Thoracic aorta (tissue), 2 donors: ENCODE measurements at places on chromosomes 1 and 21. TPM values are rescaled to one million over a fixed set of nuclear protein-coding genes. Genes with fewer than 3 reads are reported as not detected.

GRCh38 chr1:231383159-231383860 is 38.8 kb downstream of the EGLN1 start:
- H3K4me1 ChIP-seq, result peaks cover 3% of the 10 kb centered on the region
- no peak overlapping the region for H3K4me3 ChIP-seq
- DNase-seq, result no peak
- no peaks in the 10 kb centered on the region for H3K27me3 ChIP-seq
- no peaks in the 10 kb centered on the region for H3K36me3 ChIP-seq
- H3K27ac ChIP-seq, result no peak overlapping the region

DNA sequence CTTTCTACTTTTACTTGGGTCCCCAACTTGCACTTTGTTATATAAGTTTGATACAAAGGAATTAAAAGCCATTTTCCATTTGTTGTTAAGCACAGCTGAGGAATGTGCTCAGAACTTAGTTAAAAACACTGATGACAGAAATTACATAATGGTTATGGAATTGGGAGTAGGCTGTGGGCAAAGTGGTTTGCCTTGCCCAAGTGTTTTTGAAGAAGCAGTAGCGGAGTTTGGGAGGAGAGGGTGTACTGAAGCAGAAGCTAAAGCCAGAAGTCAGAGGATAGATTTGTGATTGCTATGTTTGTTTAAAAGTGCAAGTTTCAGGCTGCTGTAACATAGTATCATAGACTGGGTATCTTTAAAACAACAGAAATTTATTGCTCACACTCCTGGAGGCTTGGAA is 391.8 kb downstream of the DUSP10 start:
- H3K4me3 ChIP-seq, result no peak overlapping the region
- no peak overlapping the region for H3K27ac ChIP-seq
- no peak for DNase-seq
- H3K4me1 ChIP-seq, result no peaks in the 10 kb centered on the region
- no peaks in the 10 kb centered on the region for H3K27me3 ChIP-seq
- H3K36me3 ChIP-seq, result no peaks in the 10 kb centered on the region

DNA sequence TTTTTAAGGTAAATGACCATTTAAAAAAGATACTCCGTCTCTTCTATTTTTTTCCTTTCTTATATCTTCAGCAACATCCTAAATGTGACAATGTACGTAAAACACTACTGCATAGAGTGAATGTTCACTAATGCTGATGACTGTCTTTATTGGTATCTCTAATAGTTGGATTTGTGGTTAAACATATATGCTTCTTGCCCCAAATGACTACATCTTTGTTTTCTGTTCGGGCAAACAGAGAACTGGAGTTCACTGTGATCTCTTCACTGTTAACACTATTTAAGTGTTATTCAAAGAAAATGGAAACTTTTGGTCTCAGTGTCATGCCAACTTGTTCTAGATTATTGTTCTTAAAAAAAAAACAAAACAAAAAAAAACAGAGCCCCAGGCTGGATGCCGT is 109.4 kb downstream of the KIF26B start:
- DNase-seq, result no peak
- H3K27ac ChIP-seq, result no peak overlapping the region
- H3K36me3 ChIP-seq, result no peaks in the 10 kb centered on the region

- no peak overlapping the region for H3K27ac ChIP-seq
- no peaks in the 10 kb centered on the region for H3K4me1 ChIP-seq
- DNase-seq, result no peak
Measured at GRCh38 chr1:204947747-204948146, 77.1 kb downstream of the NFASC start.

GRCh38 chr21:32483293-32483595 is 70.7 kb downstream of the EVA1C start:
- H3K27me3 ChIP-seq, result no peaks in the 10 kb centered on the region
- no peak overlapping the region for H3K4me3 ChIP-seq
- no peak overlapping the region for H3K27ac ChIP-seq

- no peak overlapping the region for H3K4me3 ChIP-seq
- no peaks in the 10 kb centered on the region for H3K27me3 ChIP-seq
- DNase-seq, result no peak
- peak overlapping the region; percentile 14 for H3K27ac ChIP-seq
Measured at GRCh38 chr1:60274422-60275290, 201.1 kb upstream of the C1orf87 start.

DNA sequence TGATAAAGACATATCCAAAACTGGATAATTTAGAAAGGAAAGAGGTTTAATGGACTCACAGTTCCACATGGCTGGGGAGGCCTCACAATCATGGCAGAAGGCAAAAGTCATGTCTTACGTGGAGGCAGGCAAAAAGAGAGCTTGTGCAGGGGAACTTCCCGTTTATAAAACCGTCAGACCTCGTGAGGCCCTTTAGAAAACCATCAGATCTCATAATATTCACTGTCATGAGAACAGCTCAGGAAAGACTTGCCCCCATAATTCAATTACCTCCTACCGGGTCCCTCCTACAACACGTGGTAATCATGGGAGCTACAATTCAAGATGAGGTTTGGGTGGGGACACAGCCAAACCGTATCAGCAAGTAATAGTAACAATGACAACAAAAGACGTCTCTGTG is 88.2 kb upstream of the SLC25A33 start:
- H3K27ac ChIP-seq, result no peak overlapping the region
- H3K36me3 ChIP-seq, result no peaks in the 10 kb centered on the region
- H3K4me1 ChIP-seq, result peaks cover 18% of the 10 kb centered on the region
- no peak for DNase-seq
- no peak overlapping the region for H3K4me3 ChIP-seq

DNA sequence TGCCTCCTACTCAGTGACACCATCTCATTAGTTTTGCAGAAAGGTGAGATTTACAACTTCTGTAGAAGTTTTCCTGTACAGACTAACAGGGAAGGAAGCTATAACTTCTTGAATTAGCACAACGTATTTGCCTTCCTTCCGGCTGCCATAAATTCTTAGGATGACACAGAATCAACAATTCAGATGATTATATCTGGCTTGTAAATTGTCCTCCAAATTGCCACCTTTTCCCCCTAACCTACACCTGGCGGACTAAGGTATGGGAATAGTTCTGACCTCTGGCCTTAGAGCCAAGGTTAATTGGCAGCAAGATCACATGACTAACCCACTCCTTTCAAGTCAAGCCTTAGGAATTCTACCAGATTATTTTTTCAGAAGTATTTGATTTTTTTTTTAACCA is 284.3 kb downstream of the LMO4 start:
- H3K27me3 ChIP-seq, result no peaks in the 10 kb centered on the region
- no peaks in the 10 kb centered on the region for H3K36me3 ChIP-seq
- peaks cover 20% of the 10 kb centered on the region for H3K4me1 ChIP-seq
- peak overlapping the region; percentile 23 for H3K27ac ChIP-seq
- no peak for DNase-seq

DNA sequence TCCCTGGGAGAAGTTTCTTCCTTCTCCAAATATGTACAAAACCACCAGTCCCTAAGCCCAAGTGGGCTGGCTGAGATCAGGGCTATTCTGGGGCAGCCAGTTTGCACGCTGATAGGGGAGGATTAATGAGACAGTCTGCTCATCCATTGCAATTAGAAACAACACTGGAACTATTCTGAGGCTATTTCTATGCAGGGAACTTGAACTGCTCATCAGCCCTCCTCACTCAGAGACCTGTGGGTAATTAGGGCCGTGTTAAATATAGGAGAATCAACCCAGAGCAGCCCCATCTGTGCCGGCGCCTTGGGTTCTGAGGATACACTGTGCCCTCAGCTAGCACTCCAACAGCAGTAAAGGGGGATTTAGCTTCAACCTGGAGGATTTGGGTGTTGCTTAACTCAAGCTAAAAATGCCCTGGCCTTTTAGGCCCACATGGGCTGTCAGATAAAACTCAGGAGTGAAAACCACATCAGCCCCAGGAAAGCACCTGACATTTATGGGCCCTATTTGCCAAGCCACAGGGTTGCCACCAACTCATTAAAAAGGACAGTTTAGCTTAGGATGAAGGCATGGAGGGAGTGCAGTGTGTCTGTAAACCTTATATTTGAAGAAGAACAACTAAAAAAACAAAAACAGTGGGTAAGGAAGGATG is 53.9 kb downstream of the DUSP10 start:
- no peak for DNase-seq
- no peak overlapping the region for H3K4me3 ChIP-seq
- no peaks in the 10 kb centered on the region for H3K4me1 ChIP-seq

GRCh38 chr1:229171934-229172333 is 99.0 kb upstream of the RAB4A start:
- H3K4me1 ChIP-seq, result no peaks in the 10 kb centered on the region
- H3K36me3 ChIP-seq, result no peaks in the 10 kb centered on the region
- no peaks in the 10 kb centered on the region for H3K27me3 ChIP-seq
- H3K4me3 ChIP-seq, result no peak overlapping the region
- no peak overlapping the region for H3K27ac ChIP-seq
- no peak for DNase-seq

DNA sequence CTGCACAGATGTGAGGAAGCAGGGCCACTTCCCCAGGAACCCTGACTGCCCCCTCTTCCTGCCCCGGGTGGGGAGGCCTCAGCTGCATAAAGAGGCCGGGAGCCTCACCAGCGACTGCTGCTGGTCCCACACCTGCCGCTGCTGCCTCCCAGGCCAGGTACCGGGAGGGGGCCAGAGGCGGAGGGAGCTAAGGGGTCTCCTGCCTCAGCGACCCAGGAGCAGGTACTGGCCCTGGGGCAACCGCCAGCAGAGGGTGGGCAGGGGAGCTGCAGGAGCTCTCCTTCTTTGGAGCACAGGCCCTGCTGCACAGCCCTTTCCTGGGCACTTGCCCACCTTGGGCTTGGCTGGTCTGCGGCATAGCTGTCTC is 6.8 kb downstream of the GJC2 start:
- peaks cover under 1% of the 10 kb centered on the region for H3K4me1 ChIP-seq
- DNase-seq, result no peak
- H3K36me3 ChIP-seq, result no peaks in the 10 kb centered on the region
- H3K27ac ChIP-seq, result no peak overlapping the region
- H3K4me3 ChIP-seq, result no peak overlapping the region
- H3K27me3 ChIP-seq, result no peaks in the 10 kb centered on the region

DNA sequence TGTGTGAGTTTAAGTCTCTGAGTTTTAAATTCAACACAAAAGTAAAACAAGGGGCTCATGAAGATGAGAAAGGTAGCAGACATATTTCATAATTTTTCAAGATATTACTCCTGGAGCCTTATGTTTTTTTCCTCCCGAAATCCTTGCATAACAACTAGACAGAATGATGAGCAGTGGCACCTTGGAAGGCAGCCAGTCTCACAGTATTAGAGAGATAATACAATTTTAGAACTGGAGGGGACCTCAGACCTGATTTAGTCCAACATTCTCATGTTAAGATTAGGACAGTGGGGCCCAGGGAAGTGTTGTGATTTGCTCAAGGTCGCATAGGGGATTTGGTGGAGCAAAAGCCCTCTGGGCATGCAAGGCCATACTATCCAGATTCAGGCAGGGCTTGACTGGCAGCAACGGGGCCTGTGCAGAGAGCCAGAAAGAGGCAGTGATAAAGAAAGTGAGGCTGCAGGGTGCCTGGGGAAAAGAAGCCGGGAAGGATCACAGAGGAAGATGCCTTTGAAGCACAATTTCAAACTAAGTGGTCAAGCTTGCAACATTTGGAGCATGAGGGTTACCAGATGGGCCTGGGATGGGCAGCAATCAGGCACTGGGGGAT is 31.4 kb upstream of the BCL9 start:
- H3K36me3 ChIP-seq, result no peaks in the 10 kb centered on the region
- H3K4me3 ChIP-seq, result no peak overlapping the region
- H3K4me1 ChIP-seq, result no peaks in the 10 kb centered on the region
- no peak overlapping the region for H3K27ac ChIP-seq

GRCh38 chr21:37237764-37238163 is 29.4 kb downstream of the VPS26C start:
- DNase-seq, result no peak
- no peaks in the 10 kb centered on the region for H3K4me1 ChIP-seq
- H3K4me3 ChIP-seq, result no peak overlapping the region
- peaks cover 25% of the 10 kb centered on the region for H3K36me3 ChIP-seq
- H3K27ac ChIP-seq, result no peak overlapping the region

GRCh38 chr1:30328401-30329262 is 394.8 kb downstream of the MATN1 start:
- no peak overlapping the region for H3K4me3 ChIP-seq
- H3K36me3 ChIP-seq, result no peaks in the 10 kb centered on the region
- DNase-seq, result no peak
- H3K4me1 ChIP-seq, result no peaks in the 10 kb centered on the region

- H3K4me3 ChIP-seq, result no peak overlapping the region
- H3K27me3 ChIP-seq, result no peaks in the 10 kb centered on the region
- H3K27ac ChIP-seq, result no peak overlapping the region
- DNase-seq, result no peak
Measured at GRCh38 chr1:81867235-81867634, 66.5 kb downstream of the ADGRL2 start.

DNA sequence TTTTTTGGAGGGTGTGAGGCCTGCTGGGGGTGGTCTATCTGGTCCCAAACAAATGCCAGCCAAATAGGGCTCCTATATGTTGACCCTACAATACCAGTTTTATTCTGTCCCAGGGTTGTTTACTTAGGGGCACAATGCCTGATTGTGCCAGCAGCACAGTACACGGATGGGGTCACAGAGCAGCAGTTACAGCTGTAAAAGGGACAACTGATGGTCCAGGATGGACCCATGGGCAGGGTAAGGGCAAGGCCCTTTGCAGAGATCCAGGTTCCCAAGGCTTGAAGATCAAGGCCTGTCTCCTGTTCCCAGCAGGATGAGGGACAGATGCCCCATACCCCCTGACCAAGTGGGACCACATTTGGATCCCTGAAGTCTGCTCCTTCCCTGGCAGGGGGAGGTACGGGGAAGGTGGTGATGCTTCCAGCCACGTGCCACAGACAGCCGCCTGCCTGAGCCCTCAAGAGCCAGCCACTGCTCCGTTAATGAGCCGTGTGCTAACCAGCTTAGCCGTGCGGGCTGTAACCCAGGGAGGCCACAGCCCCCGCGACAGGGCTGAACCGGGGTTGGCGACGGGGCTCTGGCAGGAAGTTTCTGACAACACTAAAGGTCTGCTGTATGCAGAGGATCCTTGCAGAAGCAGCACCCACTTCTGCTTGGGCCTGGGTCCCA is 18.2 kb downstream of the SLC6A9 start:
- no peak overlapping the region for H3K4me3 ChIP-seq
- no peak for DNase-seq
- H3K27ac ChIP-seq, result no peak overlapping the region
- peaks cover 54% of the 10 kb centered on the region for H3K4me1 ChIP-seq
- no peaks in the 10 kb centered on the region for H3K27me3 ChIP-seq

DNA sequence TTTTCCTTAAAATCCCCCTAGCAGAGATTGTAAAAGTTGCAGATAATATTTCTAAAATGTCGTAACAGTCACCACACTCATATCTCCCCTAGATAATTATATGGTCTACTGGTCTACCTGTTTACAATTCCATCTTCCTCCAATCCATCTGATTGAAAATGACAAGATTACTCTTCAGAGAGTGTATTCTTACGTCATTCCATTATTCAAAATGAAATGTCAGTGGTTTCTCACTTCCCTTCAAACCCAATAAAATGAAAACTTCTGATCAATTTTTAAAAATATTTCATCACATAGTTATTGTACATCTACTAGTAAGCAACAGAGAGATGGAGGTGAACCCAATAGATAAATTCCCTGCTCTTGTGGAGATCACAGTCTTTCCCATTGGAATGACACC is 202.2 kb upstream of the C8B start:
- no peak for DNase-seq
- H3K36me3 ChIP-seq, result no peaks in the 10 kb centered on the region
- no peak overlapping the region for H3K27ac ChIP-seq
- no peaks in the 10 kb centered on the region for H3K4me1 ChIP-seq

Gene HHAT
- total RNA-seq, result 4.5 TPM

Gene ZNF593OS
- total RNA-seq, result not detected

Gene KRTAP19-3
- not detected for total RNA-seq

Gene VCAM1
- total RNA-seq, result 77.6 TPM

Gene LAMB3
- total RNA-seq, result 3.4 TPM

Gene KRTAP19-4
- not detected for total RNA-seq

Gene GCLM
- 28.4 TPM for total RNA-seq

Gene RAVER2
- total RNA-seq, result 18.3 TPM

Gene KCNK2
- total RNA-seq, result 1.8 TPM

Gene UBE2U
- not detected for total RNA-seq
